Naive B cell (primary cell): ENCODE measurements at places on chromosomes 2 and 18. TPM values are rescaled to one million over a fixed set of nuclear protein-coding genes. Genes with fewer than 3 reads are reported as not detected.

The GORASP2 gene
- polyA plus RNA-seq = 93.6 TPM

DNA sequence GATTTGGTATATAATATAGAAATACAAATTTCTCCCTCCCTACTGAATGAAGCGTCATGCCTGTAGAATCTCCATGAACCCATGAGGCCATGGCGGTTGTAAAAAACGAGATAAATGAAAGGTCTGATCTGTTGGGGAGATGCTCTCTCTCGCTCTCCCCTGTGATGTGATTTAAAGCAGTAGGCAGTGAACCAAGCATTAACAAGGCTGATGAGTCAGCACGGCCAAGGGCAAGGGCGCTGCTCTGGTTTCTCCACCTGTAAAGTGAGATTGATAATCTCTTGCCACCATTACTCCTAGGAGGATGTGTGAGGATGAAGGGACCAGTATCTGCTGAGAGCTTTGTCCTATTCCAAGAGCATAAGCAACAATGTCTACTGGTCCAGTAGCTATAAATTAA lies 553.3 kb downstream of the CMPK2 start:
- H3K36me3 ChIP-seq = peaks cover 7% of the 10 kb centered on the region
- H3K27ac ChIP-seq = no peak overlapping the region
- H3K4me3 ChIP-seq = no peak overlapping the region
- H3K27me3 ChIP-seq = peaks cover 32% of the 10 kb centered on the region
- H3K4me1 ChIP-seq = peaks cover 13% of the 10 kb centered on the region
- no peak for DNase-seq

DNA sequence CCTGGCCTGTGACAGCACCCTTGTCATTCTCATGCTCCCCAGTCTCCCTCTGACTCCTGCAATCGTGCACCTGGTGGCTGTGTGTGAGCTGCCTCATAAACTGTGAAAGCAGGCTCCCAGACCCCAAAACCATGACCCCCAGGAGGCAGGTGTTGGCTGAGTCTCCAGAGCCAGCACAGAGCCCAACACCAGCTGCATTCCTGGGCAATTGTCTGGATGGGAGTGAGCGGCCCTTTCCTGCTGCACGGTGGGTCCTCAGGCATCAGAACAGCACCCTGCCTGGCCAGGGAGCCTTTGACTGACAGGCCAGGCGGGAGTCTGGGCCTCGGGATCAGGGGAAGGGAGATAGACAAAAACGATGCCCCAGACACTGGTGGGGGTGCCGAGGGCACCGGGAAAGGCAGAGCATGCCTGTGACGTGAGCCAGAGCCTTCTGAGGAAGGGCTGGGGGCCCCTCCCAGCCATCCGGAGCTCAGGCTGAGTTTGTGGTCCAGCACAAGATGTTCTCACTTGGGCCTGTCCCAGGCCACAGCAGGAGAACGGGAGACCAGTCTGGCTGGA lies 135.1 kb upstream of the GPC1 start:
- no peak overlapping the region for H3K4me3 ChIP-seq
- no peaks in the 10 kb centered on the region for H3K4me1 ChIP-seq
- no peak for DNase-seq
- no peak overlapping the region for H3K27ac ChIP-seq
- H3K36me3 ChIP-seq = no peaks in the 10 kb centered on the region

- DNase-seq = no peak
- no peaks in the 10 kb centered on the region for H3K36me3 ChIP-seq
- H3K4me1 ChIP-seq = no peaks in the 10 kb centered on the region
- H3K4me3 ChIP-seq = no peak overlapping the region
- H3K27ac ChIP-seq = no peak overlapping the region
Observed at GRCh38 chr2:104402825-104403224, 451.1 kb upstream of the POU3F3 start.

GRCh38 chr2:100381240-100381639 lies 36.2 kb downstream of the CHST10 start:
- no peaks in the 10 kb centered on the region for H3K27me3 ChIP-seq
- no peaks in the 10 kb centered on the region for H3K36me3 ChIP-seq
- peaks cover 13% of the 10 kb centered on the region for H3K4me1 ChIP-seq
- H3K27ac ChIP-seq = no peak overlapping the region

DNA sequence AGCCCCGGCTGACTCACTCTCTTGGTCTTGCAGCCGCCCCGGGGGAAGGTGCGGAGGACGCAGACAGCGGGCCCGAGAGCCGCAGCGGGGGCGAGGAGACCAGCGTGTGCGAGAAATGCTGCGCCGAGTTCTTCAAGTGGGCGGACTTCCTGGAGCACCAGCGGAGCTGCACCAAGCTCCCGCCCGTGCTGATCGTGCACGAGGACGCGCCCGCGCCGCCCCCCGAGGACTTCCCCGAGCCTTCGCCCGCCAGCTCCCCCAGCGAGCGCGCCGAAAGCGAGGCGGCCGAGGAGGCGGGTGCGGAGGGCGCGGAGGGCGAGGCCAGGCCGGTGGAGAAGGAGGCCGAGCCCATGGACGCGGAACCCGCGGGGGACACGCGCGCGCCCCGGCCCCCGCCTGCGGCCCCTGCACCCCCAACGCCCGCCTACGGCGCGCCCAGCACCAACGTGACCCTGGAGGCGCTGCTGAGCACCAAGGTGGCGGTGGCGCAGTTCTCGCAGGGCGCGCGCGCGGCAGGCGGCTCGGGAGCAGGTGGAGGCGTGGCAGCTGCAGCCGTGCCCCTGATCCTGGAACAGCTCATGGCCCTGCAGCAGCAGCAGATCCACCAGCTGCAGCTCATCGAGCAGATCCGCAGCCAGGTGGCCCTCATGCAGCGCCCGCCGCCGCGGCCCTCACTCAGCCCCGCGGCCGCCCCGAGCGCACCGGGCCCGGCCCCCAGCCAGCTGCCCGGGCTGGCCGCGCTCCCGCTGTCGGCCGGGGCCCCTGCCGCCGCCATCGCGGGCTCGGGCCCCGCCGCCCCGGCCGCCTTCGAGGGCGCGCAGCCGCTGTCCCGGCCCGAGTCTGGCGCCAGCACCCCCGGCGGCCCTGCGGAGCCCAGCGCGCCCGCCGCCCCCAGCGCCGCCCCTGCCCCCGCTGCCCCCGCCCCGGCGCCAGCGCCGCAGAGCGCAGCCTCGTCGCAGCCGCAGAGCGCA lies 12.7 kb downstream of the SALL3 start:
- H3K36me3 ChIP-seq = no peaks in the 10 kb centered on the region
- H3K27ac ChIP-seq = no peak overlapping the region
- H3K4me3 ChIP-seq = no peak overlapping the region
- DNase-seq = no peak
- peaks cover 17% of the 10 kb centered on the region for H3K27me3 ChIP-seq
- H3K4me1 ChIP-seq = no peaks in the 10 kb centered on the region

DNA sequence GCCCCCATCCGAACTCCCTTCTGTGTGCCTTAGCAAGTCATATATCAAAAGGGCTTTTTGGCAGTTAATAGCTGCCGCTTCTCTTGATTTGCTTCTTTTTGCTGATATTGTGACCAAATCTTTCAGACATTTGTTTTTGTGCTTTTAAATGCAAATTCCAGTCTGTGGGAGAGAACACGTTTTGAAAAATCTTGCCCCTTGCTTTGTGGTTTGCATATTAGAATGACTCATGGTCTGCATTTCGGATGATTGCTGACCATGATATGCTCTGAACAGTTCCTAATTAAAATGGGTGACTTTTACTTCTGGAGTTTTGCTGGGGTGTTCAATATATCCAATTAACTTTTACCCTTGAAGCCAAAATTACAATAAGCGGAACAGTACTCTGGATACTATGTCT lies 58.2 kb upstream of the ST6GAL2 start:
- no peak for DNase-seq
- H3K27me3 ChIP-seq = no peaks in the 10 kb centered on the region
- H3K4me3 ChIP-seq = no peak overlapping the region
- no peaks in the 10 kb centered on the region for H3K36me3 ChIP-seq
- no peaks in the 10 kb centered on the region for H3K4me1 ChIP-seq

- H3K36me3 ChIP-seq = no peaks in the 10 kb centered on the region
- no peak overlapping the region for H3K4me3 ChIP-seq
- no peak overlapping the region for H3K27ac ChIP-seq
- peaks cover 8% of the 10 kb centered on the region for H3K27me3 ChIP-seq
- DNase-seq = no peak
Observed at GRCh38 chr2:239531456-239532241, 130.8 kb upstream of the HDAC4 start.

GRCh38 chr18:76414936-76415621 lies 80.0 kb downstream of the ZNF516 start:
- peaks cover 23% of the 10 kb centered on the region for H3K4me1 ChIP-seq
- DNase-seq = no peak
- no peaks in the 10 kb centered on the region for H3K27me3 ChIP-seq

GRCh38 chr2:201656102-201656501 lies 12.8 kb upstream of the TMEM237 start:
- H3K27ac ChIP-seq = no peak overlapping the region
- H3K4me3 ChIP-seq = no peak overlapping the region
- H3K27me3 ChIP-seq = peaks cover 32% of the 10 kb centered on the region
- no peaks in the 10 kb centered on the region for H3K4me1 ChIP-seq
- no peaks in the 10 kb centered on the region for H3K36me3 ChIP-seq
- DNase-seq = no peak

- H3K4me1 ChIP-seq = no peaks in the 10 kb centered on the region
- peaks cover 12% of the 10 kb centered on the region for H3K27me3 ChIP-seq
- no peak overlapping the region for H3K27ac ChIP-seq
- H3K36me3 ChIP-seq = no peaks in the 10 kb centered on the region
Observed at GRCh38 chr18:51330148-51330547, 132.7 kb upstream of the MEX3C start.

The ANO7 gene
- polyA plus RNA-seq = not detected

- peaks cover under 1% of the 10 kb centered on the region for H3K36me3 ChIP-seq
- peaks cover 71% of the 10 kb centered on the region for H3K27me3 ChIP-seq
- peaks cover 19% of the 10 kb centered on the region for H3K4me1 ChIP-seq
- no peak for DNase-seq
Observed at GRCh38 chr2:5695654-5696403, 3.6 kb downstream of the SOX11 start.

DNA sequence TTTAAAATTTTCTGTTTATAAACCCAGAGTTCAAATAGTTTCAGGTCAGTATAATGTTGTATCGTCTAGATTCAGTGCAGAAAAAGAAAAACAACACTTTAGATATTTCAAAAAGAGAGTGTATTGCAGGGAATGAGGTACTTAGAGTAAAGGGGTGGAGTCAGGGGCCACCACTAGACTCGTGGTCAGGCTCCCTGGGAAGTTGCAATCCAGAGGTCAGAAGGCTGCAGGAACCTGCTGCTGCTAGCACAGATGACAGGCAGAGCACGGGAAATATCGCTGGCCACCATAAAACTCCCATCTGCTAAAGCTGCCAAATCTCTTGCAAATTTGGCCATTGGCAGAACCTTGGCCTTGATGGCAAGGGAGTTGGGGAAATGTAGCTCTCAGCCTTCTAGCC lies 64.6 kb downstream of the THNSL2 start:
- H3K27ac ChIP-seq = no peak overlapping the region
- no peaks in the 10 kb centered on the region for H3K4me1 ChIP-seq
- no peaks in the 10 kb centered on the region for H3K36me3 ChIP-seq
